ENCODE measurements at places on chromosomes 16 and 17. TPM values are rescaled to one million over a fixed set of nuclear protein-coding genes. Genes with fewer than 3 reads are reported as not detected.

Gene CCL14
- total RNA-seq, result 55.7 TPM

DNA sequence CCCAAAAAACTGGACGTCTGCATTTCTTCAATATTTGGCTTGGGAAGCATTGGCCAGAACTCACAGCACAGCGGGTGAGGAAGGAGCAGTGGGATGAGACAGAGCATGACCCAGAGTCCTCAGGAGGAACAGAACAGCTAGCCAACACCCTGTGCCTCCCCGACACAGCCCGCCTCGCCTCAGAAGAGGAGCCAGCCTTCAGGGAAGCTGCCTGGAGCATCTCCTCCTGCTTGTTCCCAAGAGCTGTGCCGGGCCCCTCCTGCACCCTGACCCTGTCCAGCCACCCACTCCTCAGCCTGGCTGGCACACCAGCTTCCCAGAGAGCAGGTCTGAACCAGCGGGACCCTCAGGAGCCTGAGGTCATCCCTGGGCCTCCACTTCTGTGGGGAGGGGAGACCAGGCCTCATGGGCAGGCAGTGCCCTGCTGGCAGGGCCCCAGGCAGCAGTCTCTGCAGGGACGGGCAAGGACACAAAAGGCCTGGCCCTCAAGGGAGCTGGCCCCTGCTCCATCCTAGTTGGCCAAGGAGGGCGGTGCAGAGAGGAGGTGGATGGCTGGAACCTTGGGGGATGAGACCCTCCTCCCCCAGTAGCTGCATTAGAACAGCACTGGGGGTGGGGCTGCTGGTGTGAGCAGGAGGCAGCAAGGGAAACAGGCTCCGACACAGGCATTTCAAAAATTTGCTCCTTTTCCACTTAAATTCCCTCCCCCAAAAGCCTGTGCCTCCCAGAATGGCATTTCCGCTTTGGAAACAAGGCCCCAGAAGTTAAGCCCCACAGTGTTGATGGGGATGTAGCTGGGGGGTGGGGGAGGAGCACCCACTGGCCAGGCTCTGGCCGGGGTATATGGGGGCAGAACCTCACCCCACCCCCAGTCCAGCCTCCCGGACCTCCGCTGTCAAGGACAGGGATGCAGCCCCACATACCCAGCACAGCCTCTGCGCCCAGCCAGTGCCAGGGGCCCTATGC lies 1.8 kb upstream of the BCAR1 start:
- DNase-seq, result no peak

Gene KRT31
- total RNA-seq, result not detected

Gene ITGB4
- 27.0 TPM for total RNA-seq

DNA sequence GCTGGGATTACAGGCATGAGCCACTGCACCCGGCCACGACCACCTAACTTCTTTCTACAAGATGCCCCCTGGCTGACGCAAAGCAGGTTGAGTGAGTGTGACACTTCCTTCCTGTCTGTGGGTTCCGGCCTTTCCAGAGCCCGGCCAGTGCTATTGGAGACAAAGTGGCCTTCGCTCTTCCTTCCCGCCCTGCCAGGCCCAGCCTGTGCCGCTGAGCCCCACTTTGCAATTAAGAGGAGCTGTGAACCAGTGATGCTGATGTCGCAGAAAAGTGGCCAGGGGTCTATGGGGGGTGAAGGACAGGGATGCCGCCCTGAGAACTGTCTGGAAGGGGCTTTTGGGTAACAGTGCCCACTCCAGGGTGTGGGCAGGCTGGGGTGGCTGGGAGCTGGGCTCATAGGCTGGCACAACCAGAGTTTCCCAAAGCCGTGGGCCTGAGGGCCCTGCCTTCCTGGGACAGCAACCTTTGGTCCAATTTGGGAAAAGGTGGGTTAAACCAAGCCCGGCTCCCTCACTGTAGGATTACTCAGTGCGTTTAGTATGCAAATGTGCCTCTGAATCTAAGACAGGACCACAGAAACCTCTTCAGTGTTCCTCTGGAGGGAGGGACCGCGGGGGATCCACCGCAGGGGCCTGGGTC lies 174.9 kb downstream of the SEC14L1 start:
- no peak for DNase-seq

GRCh38 chr16:6827931-6828330 lies 504.7 kb upstream of the RBFOX1 start:
- no peak for DNase-seq

Gene HAP1
- 0.47 TPM for total RNA-seq

- DNase-seq, result no peak
These were observed 99.3 kb upstream of the SOX9 start for GRCh38 chr17:72021417-72022041.

Gene CXCL16
- 34.0 TPM for total RNA-seq

GRCh38 chr17:74087002-74087585 lies 116.4 kb upstream of the RPL38 start:
- no peak for DNase-seq

DNA sequence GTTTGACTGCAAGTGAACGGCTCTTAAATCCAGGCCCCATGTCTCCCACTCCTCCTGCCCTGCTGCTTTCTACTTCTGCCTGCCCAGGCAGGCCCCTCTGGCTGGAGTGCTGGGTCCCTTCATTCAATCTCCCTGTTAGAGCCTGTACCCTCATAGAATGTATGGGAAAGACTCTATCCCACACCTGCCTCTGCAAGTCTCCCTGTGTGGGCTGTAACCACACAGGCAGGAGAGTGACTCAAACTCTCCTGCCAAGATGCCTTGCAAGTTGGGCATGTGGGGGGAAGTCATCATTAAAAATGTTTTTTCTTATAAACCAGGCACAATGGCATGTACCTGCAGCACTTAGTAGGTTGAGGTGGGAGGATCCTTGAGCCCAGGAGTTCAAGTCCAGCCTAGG lies 77.5 kb downstream of the PLXDC1 start:
- no peak for DNase-seq
